M059J (cell line): ENCODE measurements at places on chromosomes 11 and 22. TPM values are rescaled to one million over a fixed set of nuclear protein-coding genes. Genes with fewer than 3 reads are reported as not detected.

- DNase-seq: no peak
Observed at GRCh38 chr22:45639747-45640102, 31.9 kb upstream of the ATXN10 start.

- no peak for DNase-seq
Observed at GRCh38 chr11:122745111-122745510, 89.6 kb downstream of the UBASH3B start.

DNA sequence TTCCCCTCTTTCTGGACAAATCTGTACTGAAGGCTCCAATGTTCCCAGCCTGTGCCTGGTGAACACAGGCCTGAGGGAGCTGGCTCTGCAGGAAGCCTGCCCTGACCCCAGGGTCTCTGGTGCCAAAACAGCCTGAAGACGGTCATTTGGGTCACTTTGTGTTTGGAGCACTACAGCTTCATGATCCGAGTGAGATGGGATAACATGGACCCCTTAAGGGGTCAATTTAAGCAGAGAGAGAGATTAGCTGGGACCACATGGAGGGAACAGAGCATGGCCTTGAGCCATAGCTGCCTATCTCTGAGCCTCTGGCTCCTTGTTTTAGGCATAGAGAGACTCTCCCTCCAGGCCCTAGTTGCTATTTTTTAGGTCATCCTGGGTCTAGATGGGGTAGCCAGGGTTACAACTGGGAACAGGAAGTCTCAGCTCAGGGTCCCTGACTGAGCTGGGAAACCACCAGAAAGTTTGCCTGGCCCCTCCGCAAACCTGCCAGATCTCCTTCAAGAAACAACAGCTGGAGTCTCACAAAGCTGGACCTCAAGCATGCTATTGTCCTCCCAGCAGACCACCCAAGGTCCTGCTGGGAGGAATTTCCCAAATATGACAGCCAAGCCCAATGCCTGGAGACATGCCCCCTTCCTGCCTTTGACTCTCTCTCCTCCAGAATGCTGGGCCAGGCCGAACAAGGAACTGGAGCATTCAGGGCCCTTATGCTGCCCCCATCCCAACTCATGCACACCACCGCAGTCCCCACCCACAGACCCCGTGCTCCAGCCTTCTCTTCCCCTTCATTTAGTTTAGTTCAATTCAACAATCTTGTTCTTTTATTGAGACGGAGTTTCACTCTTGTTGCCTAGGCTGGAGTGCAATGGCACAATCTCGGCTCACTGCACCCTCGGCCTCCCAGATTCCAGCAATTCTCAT, 4.0 kb downstream of the SLCO2B1 start:
- DNase-seq: no peak

DNA sequence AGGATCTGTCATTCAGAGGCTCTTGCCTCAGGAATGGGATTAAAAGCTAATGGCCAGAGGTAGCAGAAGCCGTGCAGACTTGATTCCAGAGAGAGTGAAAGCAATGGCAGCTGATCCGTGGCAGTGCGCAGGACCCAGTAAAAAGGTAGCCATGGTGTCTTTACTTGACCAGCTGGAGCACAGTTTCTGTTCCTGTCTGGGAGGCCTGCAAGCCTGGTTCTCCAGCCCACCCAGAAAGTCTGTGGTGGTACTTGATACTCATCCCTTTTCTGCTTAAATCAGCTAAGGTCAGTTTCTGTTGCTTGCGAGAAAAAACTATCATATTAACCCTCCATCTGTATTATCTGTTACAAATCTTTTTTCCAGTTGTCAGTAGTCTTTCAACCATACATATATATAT, 86.7 kb downstream of the RPS6KA4 start:
- DNase-seq: no peak

DNA sequence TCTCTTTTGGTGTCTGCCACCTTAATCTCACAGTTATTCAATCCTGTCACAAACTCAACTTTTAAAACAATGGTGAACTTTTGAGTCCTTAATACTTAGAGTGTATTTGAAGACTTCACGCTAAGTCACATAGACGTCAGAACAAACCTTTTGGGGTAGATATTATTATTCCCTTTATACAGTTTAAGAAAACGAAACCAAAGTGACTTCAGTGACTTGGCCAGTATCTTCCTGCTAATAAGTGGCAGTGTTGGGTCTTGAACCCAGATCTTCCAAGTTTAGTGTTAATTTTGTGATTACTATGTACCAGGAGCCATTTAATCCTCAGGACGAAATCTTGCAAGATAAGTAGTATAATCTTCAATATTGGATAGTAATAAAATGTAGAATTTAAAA, 691 bp downstream of the CEP295 start:
- peak; percentile 12 for DNase-seq

- DNase-seq: peak; percentile 70
Observed at GRCh38 chr22:21712751-21713427, 22.7 kb downstream of the YPEL1 start.

- DNase-seq: no peak
Observed at GRCh38 chr11:47488111-47488510, 39.2 kb upstream of the RAPSN start.

Gene IGF2
- 0.02 and 0.07 TPM in 2 replicates for total RNA-seq

DNA sequence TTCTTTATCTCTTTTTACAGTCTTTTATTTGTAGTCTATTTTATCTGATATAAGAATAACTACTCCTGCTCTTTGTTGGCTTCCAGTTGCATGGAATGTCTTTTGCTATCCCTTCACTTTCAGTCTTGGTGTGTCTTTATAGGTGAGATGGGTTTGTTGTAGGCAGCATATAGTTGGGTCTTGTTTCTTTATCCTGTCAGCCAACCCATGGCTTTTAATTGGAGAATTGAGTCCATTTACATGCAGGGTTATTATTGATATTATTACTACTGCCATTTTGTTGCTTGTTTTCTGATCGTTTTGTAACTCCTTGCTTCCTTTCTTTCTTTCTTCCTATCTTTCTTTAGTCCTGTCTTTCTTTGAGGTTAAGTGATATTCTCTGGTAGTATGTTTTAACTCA, 11.9 kb upstream of the IL17RA start:
- no peak for DNase-seq
